Stimulated activated CD8-positive, alpha-beta memory T cell treated with anti-CD3 and anti-CD28 coated beads, Interleukin-4, amount 100 ng/mL, for 1 hour (primary cell): ENCODE measurements at places on chromosomes 7 and 10.

DNA sequence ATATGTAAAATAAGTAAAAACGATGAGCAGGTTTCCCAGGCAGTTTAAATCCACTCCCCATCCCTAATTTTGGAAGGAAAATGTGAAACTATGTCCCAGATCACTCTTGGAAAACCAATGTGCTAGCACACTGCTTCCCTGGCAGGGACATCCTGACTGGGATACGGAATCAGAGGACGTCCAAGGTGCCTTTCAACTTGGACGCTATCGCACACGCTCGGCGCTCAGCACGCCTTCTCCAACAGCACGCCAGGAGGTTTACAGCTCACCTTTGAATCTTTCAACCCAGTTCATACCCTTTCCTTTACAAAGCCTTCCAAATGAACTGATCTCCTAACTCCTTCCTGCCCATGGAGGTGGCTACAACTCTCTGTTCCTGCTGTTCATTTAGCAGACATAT is 47.1 kb downstream of the BEND7 start:
- DNase-seq: no peak

DNA sequence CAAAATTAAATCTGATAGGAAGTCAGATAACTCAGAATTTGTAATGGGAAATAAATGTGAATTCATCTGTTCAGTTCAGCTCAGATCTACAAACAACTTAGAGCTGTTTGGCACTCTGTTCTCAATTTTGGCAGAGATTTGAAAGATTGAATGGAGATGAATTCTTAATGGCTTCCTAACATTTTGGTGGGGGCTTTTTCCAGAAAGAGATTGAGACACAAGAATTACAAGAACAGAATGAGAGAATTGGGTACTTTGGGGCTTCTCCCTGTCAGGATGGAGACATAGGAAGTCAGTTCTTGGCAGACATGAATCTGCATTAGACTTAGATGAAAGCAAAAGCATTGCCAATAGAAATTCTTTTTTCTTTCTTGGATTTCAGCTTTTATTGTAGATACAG is 39.0 kb upstream of the PTPRZ1 start:
- DNase-seq: no peak

GRCh38 chr7:93245525-93246432 is 13.6 kb downstream of the VPS50 start:
- DNase-seq: no peak

GRCh38 chr10:66941491-66941890 is 15.7 kb downstream of the LRRTM3 start:
- DNase-seq: no peak

GRCh38 chr7:7803715-7804178 is 85.3 kb upstream of the RPA3 start:
- no peak for DNase-seq

GRCh38 chr7:98075801-98076200 is 30.9 kb upstream of the LMTK2 start:
- DNase-seq: no peak

- DNase-seq: no peak
Measured at GRCh38 chr7:72292118-72292517, 120.0 kb downstream of the CALN1 start.

DNA sequence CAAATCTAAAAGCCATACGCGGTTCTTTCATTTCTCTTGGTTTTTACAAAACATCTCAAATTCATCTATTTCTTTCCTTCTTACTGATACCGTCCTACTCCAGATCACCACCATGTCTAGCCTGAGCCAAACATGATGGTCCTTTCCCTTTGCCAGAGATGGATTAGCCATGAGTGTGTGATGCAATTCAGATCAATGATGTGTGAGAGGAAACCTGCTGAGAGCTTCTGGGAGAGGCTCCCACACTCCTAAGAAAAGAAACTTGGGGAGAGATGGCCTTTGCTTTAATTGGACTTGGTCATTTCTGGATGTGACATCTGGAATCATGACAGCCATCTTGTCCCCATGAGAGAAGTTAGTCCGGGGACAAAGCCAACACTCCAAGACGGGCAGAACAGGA is 367.2 kb downstream of the FGFR2 start:
- DNase-seq: no peak

- DNase-seq: no peak
Measured at GRCh38 chr10:5047912-5048628, 44.4 kb upstream of the AKR1C2 start.

- no peak for DNase-seq
Measured at GRCh38 chr10:118940386-118940785, 89.1 kb upstream of the NANOS1 start.

DNA sequence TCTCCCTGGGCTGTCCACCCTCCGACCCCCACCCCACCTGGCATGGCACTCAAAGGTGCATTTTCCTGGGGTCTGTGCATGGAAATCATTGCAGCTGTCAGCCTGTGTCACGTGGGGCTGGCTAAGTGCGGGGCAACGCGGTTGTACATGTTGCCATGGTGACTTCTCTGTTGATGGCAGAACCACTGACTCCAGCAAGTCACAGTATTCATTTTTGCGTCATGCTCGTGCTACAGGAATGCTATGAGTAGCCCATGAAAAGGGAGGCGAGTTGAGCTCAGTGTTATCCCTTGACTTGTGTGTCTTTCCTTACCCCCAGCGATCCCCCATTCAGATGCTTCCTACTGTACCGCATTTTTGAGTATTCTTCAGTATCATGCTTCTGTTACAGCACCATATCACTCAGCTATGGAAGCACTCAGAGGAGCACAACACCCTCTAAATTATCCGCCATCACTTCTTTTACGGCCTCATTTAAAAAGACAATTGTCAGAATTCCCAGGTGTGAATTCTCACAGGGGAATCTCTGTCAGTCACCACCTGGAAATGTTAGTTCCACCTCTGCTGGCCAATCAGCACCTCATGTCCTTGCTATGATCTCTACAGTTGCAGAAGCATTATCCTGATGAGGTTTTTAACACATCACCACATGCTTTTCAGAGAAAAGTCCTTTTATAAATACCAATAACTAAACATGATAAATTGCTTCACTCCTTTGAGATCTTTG is 194.4 kb upstream of the C7orf33 start:
- DNase-seq: no peak

DNA sequence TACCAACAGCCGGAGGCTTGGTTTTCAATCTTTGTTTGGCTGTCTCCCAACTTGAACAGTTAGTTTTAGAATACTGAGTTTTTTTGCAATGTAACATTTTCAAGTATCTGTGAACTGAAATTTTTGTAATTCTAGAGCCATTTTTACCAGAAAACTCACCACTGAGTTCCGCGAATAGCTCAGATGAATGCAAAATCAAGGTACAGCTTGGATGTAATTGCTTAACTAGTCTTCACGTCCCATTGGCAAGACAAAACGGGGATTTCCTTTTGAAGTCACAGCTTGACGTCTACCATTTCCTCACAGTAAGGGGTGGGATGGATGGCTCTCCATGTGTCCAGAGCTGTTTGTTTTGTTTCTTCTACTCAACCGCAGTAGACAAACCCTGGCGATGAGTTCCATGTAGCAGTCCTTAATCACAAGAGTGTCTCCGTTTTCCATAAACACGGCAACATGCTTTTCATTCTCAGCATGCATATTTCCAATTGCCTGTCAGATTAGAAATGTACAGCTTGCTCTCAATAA is 55.8 kb upstream of the FGFR2 start:
- no peak for DNase-seq

DNA sequence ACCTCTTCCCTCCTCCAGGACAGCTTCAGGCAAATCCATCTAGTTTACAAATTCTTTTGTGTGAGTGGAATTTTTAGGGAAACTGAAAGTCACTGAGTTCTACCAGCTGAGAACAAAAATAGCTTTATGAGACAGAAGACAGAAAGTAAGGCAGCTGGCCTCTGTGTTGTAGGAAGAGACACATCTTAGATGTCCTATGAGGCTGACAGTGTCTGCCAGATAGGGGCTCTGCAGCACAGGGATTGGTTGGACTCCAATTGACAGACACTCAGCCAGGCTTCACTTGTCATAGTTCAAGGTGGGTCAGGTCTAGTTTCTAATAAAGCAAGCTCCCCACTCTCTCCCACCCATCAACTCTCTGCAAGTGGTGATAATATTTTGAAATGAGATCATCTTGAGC is 574.9 kb downstream of the CCSER2 start:
- no peak for DNase-seq

DNA sequence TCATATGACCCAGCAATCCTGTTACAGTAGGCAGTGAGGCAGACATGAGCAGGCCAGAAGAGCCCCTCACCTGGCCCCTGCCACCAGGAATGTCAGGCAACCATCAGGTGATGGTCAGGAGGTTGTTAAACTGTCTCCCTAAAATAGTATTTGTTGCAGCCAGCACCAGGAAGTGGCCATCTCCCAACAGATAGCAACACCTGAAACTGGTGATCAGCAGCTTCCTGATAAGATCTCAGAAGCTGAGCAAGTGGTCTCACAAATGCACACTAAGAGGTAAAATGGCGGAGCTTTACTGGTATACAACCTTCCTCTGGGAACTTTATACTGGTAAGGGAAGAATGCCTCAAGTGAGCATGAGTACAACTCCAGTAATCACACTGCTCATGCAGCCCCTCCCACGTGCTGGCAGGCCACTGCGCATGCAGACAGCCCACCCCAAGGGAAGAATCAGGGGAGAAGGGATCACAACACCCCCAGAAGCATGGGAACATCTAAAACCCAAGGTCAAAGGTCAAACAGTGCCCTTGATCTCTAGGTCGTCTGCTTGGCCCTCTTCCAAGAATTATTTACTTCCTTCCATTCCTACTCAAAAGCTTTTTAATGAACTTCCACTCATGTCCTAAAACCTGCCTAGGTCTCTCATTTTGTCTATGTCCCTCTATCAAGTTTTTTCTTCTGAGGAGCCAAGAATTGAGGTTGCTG is 133.5 kb downstream of the DOCK4 start:
- DNase-seq: no peak

DNA sequence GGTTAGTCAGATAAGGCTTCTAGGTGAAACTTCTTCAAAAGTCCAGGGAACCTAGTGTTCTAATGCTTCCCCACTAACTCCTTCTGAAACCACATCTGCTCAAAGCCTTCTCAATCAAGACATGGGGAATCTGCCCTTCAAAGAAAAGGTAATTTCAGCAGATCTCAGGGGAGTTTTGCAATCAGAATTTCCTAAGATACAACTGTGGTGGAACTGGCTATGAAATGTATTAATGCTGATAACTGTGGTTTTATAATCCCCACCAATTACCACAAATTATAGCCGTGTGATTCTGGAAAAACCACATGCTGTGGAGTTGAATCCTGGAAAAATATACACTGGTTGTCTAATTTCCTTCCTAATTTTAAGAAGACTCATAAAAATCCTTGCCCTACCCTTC is 233.8 kb downstream of the SORCS1 start:
- no peak for DNase-seq

GRCh38 chr7:69782917-69783684 is 184.8 kb downstream of the AUTS2 start:
- no peak for DNase-seq

DNA sequence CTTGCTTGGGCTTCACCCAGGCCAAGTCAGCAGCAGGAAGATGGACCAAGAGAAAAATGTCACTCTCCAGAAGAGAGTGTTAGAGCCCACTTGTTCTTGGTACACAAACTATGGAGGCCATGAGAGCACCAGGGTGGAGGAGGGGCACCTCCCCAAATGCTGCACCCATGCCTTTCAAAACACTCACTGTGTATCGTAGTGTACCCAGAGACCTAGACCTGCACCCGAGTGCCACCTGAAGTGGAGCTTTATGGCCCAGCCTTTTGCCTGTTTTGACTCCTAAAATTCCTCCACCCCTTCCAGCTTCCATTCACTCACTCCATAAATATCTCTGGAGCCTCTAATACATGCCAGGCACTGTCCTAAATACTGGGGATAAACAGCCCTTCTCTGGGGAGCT is 5.0 kb downstream of the SFTPD start:
- no peak for DNase-seq
